Left cardiac atrium (tissue), 4 donors: ENCODE measurements at places on chromosomes 6 and 20.

GRCh38 chr6:12621754-12622153 is 94.8 kb upstream of the PHACTR1 start:
- no peak for DNase-seq

GRCh38 chr20:24720957-24721356 is 228.1 kb upstream of the CST7 start:
- no peak for DNase-seq

- DNase-seq: no peak
Measured at GRCh38 chr6:124887872-124888580, 74.2 kb upstream of the RNF217 start.

GRCh38 chr20:51104960-51105920 is 82.3 kb upstream of the KCNG1 start:
- no peak for DNase-seq

DNA sequence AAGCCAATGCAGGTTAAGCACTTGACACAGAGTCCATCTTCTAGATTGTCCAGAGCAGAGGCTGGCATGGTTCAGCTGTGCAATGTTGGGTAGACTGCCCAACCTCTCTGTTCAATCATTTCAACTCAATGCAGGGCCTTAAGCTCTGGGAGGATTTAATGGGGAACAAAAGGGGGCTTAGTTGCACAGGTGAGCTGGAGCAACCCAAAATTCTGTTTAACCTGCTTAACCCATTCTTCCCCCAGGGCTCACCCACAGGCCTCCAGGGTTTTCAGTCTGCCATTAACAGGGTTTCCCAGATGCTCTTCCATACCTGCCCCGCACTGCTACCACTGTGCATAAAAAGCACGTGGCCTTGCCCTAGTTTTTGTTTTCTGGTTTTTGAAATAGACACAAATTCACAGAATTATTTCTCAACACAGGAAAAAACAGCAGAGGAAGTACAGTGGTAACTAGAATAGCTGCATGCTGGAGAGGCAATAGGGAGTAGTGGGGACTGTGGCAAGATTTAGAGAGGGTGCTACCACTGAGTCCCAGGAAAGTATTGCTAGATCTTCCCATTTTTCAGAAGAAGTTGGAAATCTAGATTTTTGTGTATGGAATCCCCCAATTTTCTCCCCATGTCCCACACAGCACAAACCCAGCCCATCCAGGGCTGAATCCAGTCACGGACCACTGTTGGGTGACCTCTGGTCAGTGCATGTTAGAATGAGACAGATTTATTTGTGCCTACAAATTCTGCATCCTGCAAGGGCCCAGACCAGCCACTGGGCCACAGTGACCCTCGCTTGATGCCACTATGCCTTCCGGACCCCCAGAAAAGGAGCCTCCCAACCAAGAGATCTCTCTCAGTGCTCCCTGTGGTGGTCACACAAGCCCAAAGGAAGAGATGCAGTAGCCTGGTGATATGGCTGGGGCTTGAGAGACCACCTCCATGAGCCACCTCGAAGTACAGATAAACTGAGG is 4.6 kb downstream of the PTGIS start:
- no peak for DNase-seq

DNA sequence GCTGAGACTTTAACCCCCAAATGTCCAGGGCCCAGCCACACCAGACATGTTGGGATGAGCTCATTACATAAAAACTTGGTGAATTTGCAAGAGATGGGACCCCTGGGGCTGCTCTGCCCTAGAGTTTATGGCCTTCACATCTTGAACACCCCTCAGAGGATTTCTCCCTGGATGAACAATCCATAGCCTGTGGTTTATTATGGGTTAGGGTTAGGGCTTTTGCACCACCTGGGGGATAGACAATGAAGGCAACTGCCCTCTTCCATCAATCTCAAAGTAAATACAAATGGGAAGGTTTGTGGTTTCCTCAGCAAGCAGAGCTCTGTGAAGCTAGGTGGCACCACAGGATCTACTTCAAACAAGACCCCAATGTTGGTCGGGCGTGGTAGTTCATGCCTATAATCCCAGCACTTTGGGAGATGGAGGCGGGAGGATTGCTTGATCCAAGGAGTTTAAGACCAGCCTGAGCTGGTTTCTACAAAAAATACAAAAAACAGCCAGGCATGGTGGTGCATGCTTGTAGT is 17.4 kb downstream of the SPINT3 start:
- DNase-seq: no peak

- DNase-seq: no peak
Measured at GRCh38 chr20:9293145-9293544, 221.2 kb upstream of the LAMP5 start.

DNA sequence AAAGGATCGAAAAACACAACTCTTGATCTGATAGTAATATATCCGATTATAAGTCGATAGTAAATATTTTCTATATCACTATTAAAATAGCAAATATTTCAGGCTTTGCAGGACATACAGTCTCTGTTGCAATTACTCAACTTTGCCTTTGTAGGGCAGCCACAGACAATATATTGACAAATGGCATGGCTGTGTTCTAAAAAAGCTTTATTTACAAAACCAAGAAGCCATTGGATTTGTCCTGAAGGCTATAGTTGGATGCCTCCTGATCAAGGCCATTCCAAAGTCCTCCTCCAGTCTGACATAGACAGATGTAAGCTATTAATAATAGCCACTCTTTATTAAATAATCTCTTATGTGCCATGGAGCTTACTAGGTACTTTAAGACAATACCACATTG is 5.9 kb downstream of the OCSTAMP start:
- no peak for DNase-seq

DNA sequence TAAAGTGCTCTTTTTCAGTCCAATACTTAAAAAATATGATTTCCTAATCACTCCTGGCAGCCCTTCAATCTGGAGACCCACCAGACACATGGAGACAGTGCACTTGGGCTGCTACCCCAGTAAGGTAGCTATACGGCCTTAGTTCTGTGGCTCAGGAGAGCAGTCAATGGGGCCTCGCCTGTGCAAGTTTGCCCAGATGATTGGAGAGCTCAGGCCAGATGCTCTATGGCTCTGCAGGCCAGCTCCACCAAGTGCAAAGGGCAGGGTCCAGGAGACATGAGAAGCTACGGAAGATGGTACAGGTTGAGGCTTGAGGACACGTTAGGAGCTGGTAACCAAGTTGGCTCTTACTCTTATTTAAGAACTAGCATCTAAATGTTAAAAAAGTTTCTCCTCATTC is 30.7 kb downstream of the STK38 start:
- no peak for DNase-seq

DNA sequence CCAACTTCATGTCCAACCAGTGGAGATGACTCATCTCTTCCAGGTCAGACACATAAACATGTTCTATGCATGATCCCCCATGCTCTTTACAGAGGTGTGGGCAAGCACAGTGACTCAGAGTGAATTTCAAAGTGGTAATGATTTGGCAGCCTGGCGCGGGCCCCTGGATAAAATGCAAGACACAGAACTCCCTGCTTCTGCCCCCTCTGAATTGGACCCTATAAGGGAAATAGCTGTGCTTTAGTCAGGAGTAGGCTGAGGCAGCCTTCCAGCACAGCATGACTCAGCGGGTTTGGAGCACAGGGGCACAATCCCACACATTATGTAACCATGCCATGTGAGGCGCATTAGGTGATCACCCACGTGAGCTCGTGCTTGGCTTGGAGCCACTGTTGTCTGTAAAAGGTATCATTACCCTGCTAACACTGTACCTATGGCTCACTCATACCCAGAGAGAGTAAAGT is 127.4 kb downstream of the C6orf118 start:
- DNase-seq: peak; percentile 22

- no peak for DNase-seq
Measured at GRCh38 chr20:21033817-21034216, 72.3 kb downstream of the LINC00237 start.

DNA sequence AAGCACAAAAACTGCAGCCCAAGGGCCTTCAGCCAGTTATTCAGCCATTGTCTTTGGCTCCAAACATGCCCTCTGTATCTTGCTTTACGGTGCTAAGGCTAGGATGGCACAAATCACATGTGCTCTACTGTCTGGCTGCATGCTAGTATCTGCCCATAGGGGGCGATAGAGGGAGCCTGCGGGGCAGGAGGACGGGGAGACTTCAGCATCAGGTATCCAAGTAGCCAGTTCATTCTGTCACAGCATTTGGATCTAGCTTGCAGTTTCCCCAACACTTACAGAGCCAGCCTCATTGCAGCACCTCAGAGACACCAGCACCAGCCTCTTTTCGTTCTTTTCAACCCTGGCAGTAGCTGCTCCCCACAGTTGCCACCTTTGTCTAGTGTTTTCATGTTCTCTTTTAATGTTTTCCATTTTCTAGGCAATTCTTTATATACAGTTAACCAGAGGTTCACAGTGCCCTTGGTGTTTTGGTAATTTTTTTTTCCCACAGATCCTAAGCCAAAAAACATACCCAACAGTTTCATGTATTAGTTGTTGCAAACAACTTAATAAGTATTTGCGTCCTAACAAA is 705.9 kb downstream of the PTPRT start:
- peak; percentile 28 for DNase-seq

DNA sequence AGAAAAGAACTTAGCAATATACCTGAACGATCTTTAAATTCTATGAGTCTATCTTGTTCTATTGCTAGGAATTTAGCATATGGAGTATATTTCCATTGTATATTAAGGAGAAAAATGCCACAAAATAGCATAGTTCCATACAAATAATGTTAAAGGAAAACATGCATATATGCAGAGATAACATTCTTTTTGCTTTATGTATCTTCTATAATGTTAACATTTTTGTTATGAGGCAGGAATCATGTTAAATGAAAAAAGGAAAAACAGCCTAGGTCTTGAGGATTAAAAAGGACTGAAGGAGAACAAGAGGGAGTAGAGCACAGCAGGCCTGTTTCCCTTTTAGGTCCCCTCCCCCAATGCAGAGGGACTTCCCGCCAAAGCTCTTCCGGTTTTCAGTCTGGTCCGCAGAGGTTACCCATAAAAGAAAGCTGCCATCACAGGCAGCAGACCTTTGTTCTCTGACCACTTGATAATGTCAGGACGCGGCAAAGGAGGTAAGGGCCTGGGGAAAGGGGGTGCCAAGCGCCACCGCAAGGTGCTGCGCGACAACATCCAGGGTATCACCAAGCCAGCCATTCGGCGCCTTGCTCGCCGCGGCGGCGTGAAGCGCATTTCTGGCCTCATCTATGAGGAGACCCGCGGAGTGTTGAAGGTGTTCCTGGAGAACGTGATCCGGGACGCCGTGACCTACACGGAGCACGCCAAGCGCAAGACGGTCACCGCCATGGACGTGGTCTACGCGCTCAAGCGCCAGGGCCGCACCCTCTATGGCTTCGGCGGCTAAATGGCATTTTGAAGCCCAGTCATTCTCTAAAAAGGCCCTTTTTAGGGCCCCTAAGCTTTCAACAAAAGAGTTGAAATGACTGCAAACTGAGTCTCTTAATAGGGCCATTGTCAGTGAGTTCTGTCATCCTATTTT is 108.4 kb upstream of the PRSS16 start:
- peak; percentile 51 for DNase-seq

- no peak for DNase-seq
Measured at GRCh38 chr6:27065183-27065582, 182.3 kb upstream of the PRSS16 start.

DNA sequence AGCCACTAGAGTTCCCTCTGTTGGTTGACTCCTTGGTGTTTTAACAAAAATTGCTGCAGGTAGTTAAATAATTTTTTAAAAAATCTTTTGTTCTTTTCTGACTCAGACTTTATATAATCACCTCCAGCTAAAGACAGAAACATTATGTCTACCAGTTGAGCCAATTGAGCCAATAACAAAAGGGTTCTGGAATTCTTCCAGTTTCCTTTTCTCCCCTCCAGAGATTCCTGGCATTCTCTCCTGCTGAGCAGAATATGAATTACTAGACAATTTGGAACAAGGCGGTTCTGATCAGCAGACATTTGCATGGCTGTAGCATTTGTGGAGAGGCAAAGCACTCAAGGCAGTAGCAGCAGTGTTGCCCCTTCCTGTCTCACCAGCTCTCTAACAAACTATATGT is 144.0 kb upstream of the SLC35B3 start:
- DNase-seq: no peak

DNA sequence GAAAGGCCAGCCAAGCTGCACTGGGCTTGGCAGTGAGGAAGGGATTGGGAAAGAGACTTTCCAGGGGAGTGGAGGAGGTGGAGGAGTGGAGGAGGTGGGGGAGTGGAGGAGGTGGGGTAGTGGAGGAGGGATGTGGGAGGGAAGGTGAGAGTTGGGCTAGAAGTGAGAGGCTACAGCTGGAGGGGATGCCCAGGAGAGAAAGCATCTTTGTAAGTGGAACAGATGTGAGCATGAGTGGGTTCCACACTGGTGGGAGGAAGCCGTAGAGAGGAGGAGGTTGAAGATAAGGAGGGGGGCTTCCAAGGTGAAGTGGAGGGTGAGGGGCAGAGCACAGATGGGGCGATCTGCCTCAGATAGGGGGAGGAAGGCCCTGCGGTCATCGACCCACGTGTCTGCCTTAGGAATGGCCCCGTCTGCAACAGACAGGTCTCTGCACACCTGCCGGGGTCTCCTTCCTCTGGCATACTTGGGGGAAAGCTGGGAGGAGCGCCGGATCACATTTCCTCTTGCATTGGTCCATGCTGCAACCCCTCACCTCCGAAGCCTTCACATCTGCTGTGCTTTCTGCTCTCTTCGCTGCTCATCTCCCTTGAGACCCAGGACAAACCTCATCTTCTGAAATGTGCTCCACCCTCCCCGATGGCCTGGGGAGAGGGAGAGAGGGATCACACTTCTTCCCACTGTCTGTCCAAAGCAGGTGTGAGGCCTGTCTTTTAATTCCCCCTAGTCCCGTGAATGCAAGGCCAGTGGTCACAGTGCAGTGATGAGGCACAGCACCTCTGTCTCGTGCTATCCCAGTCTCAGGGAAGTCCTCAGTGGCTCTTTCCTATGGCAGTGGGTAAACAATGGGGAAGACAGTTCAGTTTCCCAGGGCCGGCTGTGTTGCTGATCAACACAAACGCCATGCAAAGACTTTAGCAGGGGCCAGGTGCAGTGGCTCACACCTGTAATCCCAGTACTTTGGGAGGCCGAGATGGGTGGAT is 48.6 kb upstream of the SNX9 start:
- no peak for DNase-seq

DNA sequence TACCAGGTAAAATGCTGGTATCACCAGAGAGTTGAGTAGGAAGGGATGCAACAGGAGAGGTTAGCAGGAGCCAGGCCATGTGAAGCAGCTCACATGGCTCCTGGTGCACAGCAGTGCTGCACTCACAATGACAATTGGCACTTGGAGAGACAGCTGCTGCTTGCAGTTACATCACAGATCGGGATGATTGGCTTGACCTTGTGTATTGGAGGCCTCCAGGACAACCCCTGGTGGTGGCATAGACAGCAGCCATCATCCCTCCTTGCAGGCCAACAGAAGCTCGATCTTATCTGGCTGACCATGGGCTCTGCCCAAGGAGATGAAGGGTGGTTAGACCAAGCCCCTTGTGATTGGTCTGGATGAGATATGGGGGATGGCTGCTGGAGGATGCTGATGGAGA is 73.0 kb downstream of the EYA2 start:
- DNase-seq: no peak

- DNase-seq: no peak
Measured at GRCh38 chr6:166470863-166471410, 88.2 kb upstream of the MPC1 start.

DNA sequence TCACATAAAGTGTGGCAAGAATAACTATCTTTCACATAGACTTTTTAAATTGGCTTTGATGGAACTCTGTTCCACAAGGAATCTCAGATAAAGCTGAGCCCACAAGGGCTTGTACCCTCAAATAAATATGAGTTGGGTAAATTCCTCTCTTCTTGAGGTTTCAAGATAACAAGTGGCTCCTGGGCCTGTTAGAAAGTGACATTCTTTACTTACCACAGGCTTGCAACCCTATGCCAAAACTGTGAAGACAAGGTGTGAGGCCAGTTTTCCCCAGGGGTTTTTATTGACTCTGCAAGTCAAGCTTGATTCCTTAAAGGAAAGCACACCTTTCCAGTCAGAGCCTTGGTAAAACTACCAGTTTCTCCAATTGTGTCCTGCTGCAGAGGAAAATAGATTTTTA is 664.8 kb upstream of the GJE1 start:
- DNase-seq: no peak
